ENCODE measurements at places on chromosomes 5 and 9.

DNA sequence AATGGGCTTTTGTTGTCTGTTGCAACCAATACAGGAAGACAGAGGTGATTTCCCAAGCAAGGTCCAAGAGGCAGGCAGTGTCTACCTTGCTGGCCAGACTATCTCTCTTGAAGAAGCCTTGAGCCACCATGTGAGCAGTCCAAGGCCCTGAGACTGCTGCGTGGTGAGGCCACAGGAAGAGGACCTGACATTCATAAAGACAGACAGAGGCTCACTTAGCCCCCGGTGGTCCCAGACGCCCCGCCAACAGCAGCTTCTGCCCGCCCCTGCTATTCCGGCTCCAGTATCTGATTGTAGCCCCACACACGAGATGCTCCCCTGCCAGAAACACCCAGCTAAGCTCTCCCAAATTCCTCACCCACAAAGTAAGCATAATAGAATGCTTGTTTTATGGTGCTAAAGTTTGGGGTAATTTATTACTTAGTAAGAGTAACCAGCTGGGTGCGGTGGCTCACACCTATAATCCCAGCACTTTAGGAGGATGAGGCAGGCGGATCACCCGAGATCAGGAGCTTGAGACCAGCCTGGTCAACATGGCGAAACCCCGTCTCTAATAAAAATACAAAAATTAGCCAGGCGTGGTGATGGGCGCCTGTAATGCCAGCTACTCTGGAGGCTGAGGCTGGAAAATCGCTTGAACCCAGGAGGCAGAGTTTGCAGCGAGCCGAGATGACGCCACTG, 22.8 kb upstream of the FUBP3 start:
- no peak for DNase-seq

DNA sequence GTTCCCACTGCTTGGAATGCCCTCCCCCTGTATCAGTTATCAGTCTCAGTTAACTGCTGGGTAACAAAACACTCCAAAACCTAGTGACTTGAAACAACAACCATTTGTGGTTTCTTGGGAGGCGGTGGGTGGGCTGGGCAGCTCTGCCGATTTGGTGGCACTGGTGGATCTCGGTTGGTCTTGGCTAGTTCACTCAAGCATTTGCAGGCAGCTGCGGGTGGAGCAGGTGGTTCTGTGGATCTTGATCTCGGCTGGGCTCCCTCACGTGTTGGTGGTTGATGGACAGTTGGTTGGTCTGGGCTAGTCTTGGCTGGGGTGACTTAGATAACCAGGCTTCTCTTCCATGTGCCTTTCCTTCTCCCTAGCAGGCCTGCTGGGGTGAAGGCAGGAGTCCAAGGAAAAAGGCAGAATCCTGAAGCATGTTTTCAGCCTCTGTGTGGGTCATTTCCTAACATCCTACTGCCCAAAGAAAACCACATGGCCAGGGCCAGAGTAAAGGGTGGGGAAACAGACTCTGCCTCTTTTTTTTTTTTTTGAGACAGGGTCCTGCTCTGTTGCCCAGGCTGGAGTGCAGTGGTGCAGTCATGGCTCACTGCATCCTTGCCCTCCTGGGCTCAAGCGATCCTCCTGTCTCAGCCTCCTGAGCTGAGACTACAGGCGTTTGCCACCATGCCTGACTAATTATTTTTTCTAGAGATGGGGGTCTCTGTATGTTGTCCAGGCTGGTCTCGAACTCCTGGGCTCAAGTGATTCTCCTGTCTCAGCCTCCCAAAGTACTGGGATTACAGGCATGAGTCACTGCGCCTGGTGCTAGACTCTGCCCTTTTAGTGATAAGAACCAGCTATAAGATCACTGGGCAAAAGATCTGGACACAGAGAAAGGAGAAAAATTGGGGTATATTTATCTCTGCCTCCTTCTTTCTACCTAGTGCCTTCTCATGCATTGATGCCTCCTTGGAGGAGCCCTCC, 183.7 kb downstream of the RGS3 start:
- no peak for DNase-seq

- DNase-seq: no peak
Observed at GRCh38 chr5:67806654-67807438, 408.7 kb upstream of the PIK3R1 start.

- no peak for DNase-seq
Observed at GRCh38 chr5:96294884-96295202, 138.2 kb downstream of the PCSK1 start.

- DNase-seq: no peak
Observed at GRCh38 chr5:123344816-123345426, 78.3 kb downstream of the CEP120 start.

DNA sequence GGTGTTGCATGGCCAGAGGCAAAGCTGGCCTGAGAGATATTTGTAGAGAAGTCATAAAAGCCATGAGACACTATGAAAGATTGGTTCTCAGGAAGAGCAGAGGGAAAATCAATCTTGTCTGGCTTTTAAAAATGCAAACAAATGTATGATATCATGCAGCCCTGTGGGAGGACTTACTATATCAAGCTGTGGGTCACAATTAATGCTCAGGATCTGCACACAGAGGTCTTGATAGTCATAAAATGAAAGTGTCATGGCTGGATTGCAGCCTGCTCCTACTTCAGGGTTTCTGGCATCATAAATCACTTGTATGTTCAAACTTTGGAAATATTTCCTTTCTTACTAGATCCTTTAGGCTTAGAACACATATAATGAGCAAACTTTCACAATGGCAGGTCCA, 151.5 kb downstream of the SEMA6A start:
- DNase-seq: no peak

DNA sequence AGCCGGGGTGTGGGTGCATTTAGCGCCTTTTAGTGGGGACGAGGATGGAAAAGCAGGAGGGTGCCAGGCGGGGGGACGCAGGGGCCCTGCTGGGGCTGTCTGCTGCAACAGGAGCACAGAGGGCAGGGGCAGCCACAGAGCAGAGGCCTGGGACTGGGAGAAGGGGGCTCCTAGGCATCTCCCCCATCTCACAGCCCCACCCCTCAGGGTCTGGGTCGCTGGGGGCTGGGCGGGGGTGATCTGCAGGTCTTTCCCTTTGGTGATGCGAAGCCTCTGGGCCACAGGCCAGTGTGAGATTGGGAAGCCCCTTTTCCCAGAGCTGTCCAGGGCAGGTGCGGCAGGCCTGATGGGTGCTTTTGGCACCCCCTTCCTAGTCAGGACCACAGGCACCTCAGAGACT, 4.8 kb downstream of the TOR2A start:
- no peak for DNase-seq

GRCh38 chr5:19322716-19323485, 665.1 kb downstream of the CDH18 start:
- no peak for DNase-seq

- DNase-seq: peak; percentile 64
Observed at GRCh38 chr5:74326571-74327338, 313.8 kb downstream of the ENC1 start.

GRCh38 chr5:132422720-132423437, 53.4 kb downstream of the SLC22A5 start:
- no peak for DNase-seq

DNA sequence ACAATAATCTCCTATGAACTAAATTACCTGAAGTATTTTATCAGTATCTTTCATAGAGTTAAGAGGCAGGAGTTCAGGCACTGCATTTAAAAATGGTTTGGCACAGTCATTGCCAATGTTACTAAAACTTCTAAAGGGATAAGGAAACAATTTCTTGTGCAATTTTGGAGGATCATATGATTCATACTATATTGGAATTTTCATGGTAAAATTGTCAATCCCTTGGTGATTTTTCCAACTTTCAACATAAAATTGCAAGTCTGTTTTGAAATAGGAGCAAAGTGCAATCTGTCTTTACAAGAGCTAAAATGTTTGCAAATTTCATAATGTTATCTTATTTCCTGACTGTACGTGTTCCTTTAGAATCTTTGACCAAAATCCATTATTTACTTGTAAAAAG, 211.1 kb downstream of the DMRTA1 start:
- DNase-seq: no peak

GRCh38 chr9:2622461-2623287, 1.1 kb downstream of the VLDLR start:
- peak; percentile 16 for DNase-seq

GRCh38 chr9:87307848-87308247, 189.8 kb upstream of the DAPK1 start:
- DNase-seq: no peak

DNA sequence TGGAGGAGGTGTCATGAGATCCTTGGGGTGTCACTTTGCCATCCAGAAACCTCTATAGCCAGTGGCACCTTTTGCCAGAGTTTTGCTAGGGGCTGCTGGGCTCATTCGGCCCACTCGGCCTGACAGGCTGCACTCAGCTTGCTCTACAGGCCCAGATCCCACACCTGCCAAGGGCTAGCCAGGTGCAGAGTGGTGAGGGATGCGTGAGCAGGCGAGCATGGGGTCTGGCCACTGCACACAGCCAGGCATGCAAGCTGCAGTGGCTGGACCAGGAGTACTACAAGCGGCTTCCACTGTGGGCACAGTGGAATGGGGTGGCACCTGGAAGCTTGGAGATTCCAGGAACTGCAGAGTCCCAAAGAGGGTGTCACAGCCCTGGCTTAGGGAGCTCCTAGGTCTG, 372.7 kb downstream of the CHSY3 start:
- DNase-seq: no peak

DNA sequence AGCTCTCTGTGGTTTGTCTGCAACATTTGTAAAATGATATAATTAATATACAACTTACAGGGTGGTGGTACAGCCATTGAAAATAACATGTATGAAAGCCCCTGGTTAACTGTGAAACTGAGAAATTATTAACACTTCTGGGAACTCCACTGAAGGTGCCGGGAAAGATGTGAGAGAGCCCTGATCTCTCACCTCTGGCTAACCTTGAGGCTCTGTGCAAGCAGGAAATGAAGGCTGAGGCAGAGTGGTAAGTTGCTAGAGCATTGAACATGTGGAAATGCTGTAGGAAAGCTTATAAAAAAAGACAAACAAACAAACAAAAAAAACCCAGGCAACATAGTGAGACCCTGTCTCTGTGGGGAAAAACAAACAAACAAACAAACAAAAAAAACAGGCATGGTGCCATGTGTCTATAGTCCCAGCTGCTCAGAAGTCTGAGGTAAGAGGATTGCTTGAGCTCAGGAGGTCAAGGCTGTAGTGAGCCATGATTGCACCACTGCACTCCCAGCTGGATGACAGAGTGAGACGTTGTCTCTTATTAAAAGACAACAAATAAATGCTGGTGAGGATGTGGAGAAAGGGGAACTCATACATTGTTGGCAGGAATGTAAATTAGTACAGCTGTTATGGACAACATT, 7.5 kb downstream of the CATSPER3 start:
- DNase-seq: no peak

DNA sequence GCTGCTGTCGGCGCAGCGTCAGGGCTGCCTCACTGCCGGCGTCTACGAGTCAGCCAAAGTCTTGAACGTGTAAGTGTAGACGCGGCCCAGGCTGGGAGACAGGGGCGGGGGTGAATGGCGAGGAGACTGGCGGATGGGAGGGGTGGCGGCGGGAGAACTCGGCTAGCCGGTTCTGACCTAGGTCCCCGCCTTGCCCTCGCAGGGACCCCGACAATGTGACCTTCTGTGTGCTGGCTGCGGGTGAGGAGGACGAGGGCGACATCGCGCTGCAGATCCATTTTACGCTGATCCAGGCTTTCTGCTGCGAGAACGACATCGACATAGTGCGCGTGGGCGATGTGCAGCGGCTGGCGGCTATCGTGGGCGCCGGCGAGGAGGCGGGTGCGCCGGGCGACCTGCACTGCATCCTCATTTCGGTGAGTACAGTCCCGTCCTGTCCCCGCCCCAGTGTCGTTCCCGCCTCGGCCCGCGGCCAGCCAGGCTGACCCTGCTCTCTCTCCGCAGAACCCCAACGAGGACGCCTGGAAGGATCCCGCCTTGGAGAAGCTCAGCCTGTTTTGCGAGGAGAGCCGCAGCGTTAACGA, 745 bp downstream of the GADD45G start:
- peak; percentile 66 for DNase-seq

- no peak for DNase-seq
Observed at GRCh38 chr5:38547257-38547656, 9.2 kb downstream of the LIFR start.

DNA sequence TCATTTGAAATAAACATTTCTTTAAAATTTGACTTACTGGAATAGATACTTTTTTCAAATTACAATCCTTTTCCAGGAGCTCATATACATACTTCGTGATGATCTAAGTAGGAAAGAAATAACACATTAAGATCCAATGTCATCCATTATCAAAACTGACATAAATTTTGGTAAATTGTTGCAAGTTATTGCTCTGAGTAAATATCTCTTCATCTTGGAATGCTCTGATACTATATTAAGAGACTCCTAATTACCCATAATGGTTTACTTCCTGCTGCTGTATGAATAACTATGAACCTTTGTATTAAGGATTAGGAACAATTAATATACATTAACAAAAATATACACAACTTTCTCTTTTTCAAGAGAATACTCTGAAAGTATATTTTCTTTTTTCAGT, 223.0 kb upstream of the POU5F2 start:
- DNase-seq: no peak

GRCh38 chr5:73997960-73998359, 372.0 kb downstream of the ARHGEF28 start:
- no peak for DNase-seq

DNA sequence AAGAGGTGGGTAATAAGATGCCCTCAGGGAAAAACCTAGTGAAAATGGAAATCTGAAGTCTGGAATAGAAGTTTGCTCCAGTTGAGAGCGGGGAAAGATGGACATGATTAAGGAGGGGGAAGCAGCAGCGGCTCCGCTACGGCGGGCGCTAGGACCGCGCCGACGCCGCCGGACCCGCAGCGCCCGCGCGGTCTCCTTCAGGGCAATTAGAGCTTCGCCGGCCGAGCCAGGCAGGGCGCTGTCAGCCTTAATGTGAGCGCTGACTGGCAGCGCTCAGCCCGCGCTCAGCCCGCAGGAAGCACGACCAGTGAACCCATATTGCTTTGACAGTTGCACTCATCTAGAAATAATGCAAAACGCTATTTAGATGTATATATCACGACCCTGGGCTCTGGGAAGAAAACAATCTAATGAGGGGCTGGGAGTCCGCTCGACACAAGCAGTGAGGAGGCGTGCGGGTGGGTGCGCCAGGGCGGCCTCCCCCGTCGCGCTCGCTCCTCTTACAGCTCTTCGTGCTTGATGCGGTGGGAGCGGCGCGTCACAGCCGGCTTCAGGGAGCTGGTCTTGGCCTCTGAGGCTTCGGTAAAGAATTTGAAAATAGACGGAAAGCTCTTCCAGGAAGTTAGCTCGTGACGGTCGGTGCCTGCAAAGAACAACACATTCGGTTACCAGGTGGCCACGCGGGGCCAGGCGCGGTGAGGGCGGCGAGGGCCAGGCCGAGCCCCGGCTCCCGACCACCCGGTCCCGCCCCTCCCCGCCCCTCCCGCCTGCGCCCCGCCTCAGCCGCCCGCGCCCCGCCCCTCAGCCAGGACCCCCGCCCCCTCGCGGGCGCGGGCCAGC, 37.7 kb downstream of the NR2F1 start:
- peak; percentile 56 for DNase-seq

GRCh38 chr5:43304525-43304924, 8.7 kb downstream of the HMGCS1 start:
- DNase-seq: no peak

- no peak for DNase-seq
Observed at GRCh38 chr9:98854266-98854665, 46.8 kb downstream of the GALNT12 start.

GRCh38 chr5:146873186-146873917, 5.2 kb downstream of the PPP2R2B start:
- no peak for DNase-seq

Data from activated CD4-positive, alpha-beta T cell treated with anti-CD3 and anti-CD28 coated beads, Interleukin-2, amount 50 U/mL, for 48 hours (primary cell).